Tongue (tissue), 3 donors: ENCODE measurements at places on chromosomes 16 and 17.

- DNase-seq: no peak
Observed at GRCh38 chr16:81817789-81818567, 38.9 kb downstream of the PLCG2 start.

DNA sequence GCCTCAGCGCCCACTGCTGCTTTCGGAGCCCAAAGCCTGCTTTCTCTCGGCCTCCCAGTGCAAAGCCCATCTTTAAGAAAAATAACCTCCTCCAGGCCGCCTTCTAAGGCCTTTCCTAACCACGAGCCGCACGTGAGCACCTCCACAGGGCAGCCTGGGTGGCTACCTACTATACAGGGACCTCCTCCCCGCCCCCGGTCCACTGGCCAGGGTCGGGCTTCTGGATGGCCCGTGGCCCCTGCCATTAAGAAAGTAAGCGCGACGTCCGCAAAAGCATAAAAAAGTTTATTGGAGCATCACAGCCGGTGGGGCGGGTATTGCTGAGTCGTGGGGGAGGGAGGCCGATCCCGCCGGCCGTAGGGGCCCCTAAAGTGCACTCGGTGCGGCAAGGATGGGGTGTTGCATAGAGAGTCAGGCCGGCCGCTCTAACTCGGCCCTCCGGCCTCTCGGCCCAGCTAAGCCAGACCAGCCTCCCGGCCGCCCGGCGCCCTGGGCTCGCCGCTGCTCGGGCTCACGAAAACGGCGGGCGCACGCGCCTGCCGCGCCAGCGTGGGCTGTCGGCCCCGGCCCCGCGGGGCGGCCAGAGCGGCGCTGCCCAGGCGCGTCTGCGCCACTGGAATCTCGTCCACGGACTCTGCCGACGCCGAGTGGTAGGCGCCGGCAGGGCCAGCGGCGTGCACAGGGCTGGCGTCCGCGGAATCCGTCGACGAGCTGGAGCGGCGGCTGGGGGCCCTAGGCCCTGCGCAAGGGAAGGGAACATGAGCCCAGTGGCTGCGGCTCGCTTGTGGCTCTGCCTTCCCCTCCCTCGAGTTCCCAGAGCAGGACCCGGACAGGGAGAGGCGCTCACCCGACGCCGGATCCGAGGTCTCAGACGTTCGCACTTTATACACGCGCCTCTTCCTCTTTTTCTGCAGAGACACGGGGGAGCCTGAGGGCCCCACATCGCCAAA is 1.1 kb upstream of the TPPP3 start:
- DNase-seq: peak; percentile 53

DNA sequence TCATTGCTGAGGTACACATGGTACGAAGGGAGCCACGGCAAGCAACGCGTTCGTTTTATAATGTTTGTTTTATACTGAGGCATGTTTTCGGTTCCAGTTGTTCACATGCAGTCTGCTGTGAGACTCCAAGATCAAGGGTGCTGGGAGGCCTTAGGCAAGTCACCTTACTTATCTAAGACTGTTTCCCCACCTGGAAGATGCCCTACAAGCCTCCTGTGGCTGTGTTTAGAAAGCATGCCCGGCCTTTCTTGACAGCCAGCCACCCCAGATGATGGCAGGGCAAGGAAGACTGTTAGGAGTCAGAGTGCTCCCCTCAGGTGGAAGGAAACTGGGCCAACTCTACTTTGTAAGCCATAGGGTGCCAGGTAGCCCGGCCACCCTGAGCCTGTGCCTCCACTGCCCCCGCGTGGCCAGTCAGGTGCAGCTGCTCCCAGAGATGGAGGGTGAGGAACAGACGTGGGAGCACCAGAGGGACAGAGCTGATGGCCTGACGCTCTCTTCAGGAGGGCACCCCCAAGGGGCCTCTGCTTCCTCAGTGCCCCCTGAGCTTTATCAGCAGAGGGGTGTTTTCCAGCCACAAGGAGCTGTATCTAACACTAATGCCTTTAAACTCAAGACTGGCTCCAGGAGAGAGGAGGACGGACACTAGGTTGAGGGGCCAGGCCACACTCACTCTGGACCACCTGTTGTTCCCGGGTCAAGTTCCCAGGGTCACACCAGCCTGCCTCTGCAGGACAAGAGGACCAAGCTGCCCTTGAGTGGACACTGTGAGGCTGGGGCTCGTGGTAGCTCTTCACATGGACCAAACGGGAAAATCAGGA is 5.4 kb downstream of the NAT9 start:
- DNase-seq: peak; percentile 56

DNA sequence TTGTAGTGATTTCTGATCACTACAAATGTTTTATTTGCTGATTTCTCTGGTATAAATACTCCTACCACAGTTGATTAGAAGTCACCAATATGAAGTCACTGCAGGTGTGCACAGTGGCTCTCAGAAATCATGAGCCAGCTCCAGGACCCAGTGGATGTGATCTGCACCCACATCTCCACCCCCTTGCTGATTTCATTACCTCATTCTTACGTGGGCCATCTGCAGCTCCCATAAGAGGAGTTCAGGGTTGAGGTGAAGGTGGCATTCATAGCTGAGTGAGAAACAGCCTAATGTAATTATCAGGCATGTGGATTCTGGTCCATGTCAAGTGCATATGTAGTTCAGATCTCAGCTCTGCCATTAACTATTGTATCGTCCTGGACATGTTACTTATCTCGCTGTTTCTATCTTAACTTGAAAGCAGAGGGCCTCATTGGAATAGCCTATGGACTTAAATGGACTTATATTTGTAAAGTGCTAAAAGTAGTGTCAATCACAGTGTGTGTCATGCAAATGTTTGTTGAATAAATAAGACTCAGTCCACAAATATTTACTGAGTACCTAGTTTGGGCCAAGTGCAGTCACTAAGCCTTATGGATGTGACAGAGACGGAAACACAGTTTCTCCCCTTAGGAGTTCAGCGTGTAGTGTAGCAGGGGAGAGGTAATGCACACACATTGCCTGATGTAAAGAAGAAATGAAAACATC is 40.7 kb upstream of the ZKSCAN2 start:
- no peak for DNase-seq

DNA sequence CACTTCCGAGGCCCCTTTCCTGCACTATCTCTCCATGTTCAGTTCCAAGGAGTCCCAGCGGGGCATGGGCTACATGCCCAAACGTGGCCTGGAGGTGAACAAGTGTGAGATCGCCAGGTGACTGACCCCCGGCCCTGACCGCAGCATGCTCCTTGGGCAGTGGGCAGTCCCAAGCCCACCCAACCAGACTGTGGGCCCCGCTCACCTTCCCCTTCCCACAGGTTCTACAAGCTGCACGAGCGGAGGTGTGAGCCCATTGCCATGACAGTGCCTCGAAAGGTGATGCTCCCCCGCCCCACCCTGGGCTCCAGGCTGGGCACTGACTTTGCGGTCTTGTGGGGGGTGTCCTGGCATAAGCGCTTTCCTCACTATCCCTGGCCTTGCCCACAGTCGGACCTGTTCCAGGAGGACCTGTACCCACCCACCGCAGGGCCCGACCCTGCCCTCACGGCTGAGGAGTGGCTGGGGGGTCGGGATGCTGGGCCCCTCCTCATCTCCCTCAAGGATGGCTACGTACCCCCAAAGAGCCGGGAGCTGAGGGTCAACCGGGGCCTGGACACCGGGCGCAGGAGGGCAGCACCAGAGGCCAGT is 4.7 kb downstream of the CORO1A start:
- DNase-seq: no peak

GRCh38 chr17:50640686-50641351 is 6.1 kb downstream of the ABCC3 start:
- DNase-seq: no peak

- no peak for DNase-seq
Observed at GRCh38 chr17:75823257-75824041, 20.8 kb downstream of the UNC13D start.

DNA sequence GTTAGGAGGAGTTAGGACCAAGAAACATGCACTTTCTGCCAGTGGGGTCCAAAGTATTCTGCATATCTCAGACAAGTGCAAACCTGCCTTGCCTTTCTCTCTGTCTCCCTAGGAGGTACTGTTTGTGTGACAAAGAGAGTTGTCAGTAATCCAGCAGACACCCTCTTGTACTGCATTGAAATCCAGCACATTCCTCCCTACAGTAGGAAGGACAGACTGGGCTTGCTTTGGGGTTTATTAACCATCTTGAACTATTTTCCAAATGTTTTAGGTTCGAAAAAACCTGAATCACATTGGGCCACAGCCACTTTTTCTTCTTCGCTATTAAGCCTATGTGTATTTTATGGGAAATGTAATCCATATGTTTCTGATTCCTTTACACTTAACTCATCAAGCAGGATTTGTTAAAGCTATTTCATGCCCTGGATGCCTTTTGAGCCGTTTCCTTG is 204.2 kb upstream of the KCNJ16 start:
- peak; percentile 39 for DNase-seq

GRCh38 chr17:43212641-43213490 is 1.2 kb downstream of the TMEM106A start:
- DNase-seq: peak; percentile 9

- DNase-seq: no peak
Observed at GRCh38 chr16:9703731-9704130, 478.5 kb downstream of the GRIN2A start.

GRCh38 chr16:84862804-84863480 is 43.2 kb downstream of the CRISPLD2 start:
- no peak for DNase-seq

GRCh38 chr16:72291531-72291981 is 119.6 kb upstream of the PMFBP1 start:
- DNase-seq: peak; percentile 19
